ENCODE measurements at places on chromosomes 4 and X.

DNA sequence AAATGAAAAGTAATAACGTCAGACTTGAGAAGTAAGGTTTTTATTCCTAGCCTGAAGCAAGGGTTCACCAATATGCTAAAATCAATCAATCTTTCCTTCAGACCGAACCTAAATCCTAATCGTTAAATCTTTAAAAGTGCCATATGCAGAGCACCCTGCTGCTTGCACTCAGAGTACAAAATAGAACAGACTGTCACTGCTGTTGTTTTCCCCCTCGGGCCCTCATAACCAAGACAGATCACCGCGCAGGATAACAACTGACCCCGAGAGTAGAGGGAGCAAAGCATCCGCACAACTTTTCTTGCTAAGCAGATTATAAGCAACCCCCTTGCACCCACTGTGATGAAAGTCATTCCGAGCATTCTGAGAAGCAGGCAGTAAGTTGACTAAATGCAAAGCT is 550.9 kb upstream of the NDST4 start:
- no peak for DNase-seq

GRCh38 chrX:19245711-19246269 is 97.9 kb upstream of the PDHA1 start:
- DNase-seq = no peak

DNA sequence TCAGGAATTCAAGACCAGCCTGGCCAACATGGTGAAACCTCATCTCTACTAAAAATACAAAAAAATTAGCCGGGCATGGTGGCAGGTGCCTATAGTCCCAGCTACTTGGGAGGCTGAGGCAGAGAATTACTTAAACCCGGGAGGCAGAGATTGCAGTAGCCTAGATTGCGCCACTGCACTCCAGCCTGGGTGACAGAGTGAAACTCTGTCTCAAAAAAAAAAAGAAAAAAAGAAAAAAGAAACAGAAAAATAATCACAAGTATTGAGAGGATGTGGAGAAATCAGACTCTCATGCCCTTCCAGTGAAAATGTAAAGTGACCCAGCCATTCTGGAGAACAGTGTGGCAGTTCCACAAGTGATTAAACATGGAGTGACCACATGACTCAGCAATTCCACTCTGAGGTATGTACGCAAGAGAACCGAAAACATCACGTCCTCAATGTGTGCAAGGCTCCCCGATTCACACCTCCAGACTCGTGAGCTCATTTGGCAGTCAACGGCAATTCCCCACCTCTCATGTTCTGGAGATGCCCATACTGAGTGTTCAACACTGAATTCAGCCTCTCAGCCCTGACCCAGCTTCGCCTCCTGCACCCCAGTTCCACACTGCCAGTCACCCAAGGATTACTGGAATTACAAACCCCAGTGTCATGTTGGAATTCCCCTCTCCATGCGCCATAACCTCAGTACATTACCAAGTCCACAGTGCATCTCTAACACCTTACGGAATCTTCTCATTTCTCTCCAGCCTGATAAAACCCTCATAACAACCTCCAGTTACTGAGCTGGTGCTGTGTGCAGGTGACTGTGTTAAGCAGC is 21.1 kb downstream of the ACOX3 start:
- peak; percentile 76 for DNase-seq

GRCh38 chr4:1042352-1043055 is 31.1 kb downstream of the FGFRL1 start:
- no peak for DNase-seq

GRCh38 chr4:179248821-179249220 is 1806.6 kb upstream of the AGA start:
- DNase-seq = no peak

DNA sequence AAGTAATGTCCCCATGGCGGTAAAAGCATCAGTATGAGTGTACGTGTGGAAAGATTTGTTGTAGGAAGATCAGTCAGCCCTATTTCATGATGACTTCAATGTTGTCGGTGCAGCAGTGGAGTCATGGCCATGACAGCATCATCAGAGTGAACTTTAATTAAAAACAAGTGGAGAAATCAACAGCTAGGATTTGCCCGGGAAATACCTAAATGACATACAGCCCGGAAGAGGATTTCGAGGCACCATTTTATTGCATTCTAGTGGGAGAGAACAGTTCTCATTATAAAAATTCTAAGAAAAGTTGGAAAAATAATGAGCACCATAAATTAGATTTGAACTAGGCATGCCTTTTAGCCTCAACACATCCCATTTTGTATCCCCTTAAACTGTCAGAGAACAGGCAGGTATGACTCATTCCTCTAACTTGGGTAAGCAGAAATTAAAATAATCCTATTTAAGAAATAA is 170.1 kb downstream of the SHROOM3 start:
- DNase-seq = no peak

GRCh38 chrX:117989512-117989911 is 127.1 kb downstream of the KLHL13 start:
- no peak for DNase-seq

GRCh38 chr4:18241727-18242126 is 220.2 kb upstream of the LCORL start:
- no peak for DNase-seq

GRCh38 chr4:139858436-139859205 is 193.0 kb downstream of the MGST2 start:
- peak; percentile 18 for DNase-seq

DNA sequence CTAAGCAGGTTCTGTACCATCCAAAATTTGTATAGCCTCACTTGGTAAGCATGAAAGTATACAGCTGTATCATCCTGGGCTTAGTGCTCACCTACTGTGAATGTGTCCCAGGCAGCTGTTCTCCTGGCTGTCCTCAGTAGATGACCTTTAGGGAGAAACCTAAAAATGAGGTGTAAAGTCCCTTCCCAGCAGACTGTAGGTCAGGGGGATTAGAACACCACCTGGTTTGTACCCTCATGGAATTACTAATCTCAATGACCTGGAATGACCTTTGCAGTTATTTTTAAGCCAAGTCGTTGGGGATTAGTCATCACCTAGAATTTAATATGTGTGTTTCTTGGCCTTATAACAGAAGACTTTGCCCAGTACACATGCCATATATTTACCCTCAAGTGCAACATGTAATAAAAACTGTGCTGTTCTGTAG is 39.1 kb upstream of the MBTPS2 start:
- no peak for DNase-seq

DNA sequence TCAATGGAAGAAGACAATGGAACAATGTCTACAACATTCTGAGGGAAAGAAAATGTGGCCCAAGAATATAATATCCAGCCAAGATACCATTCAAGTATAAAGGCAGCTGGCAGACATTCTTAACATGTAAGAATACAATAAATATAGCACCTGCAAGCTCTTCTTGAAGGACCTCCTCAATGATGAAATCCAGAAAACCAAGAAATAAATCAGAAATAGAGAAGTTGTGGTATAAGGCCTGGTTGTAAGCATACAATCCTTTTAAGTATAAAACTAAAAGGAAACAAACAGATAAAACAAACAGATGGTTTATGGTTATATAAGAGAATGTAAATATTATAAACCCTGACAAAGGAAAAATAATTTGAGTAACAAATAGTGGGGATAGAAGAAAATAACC is 33.4 kb downstream of the SYTL4 start:
- DNase-seq = no peak

DNA sequence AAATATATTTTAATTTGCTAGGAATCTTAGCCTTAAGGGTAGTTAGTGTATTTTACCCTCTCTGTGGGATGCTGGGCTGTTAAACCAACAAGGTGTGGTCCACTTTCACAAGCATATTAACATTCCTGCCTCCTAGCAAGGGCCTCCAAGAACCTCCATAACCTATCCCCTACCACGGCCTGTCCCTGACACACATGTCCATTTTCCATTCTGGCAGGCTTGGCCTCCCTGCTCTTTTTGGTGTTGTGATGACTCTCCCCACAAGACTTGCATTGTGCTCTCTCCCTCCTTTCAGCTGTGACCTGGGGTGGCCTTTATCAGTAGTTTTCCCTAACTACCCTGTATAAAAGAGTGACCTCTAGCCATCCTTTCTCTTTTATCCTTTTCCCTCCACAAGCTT is 120.2 kb downstream of the KLHL8 start:
- DNase-seq = no peak

DNA sequence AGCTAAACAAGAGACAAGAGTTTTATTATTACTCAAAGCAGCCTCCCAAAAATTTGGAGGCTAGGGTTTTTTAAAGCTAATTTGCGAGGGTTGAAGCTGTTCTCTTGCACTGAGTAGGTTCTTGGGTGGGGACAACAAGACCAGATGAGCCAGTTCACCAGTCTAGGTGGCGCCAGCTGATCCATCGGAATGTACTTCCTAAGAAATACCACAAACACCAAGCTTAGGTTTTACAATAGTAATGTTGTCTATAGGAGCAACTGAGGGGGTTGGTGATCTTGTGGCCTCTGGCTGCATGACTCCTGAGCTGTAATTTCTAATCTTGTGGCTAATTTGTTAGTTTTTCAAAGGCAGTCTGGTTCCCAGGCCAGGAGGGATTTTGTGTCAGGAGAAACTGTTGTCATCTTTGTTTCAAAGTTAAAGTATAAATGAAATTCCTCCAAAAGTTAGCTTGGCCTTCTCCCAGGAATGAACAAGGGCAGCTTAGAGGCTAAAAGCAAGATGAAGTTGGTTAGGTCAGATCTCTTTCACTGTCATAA is 130.6 kb downstream of the SLC7A11 start:
- DNase-seq = no peak

GRCh38 chr4:100826067-100826466 is 308.2 kb upstream of the EMCN start:
- DNase-seq = no peak

DNA sequence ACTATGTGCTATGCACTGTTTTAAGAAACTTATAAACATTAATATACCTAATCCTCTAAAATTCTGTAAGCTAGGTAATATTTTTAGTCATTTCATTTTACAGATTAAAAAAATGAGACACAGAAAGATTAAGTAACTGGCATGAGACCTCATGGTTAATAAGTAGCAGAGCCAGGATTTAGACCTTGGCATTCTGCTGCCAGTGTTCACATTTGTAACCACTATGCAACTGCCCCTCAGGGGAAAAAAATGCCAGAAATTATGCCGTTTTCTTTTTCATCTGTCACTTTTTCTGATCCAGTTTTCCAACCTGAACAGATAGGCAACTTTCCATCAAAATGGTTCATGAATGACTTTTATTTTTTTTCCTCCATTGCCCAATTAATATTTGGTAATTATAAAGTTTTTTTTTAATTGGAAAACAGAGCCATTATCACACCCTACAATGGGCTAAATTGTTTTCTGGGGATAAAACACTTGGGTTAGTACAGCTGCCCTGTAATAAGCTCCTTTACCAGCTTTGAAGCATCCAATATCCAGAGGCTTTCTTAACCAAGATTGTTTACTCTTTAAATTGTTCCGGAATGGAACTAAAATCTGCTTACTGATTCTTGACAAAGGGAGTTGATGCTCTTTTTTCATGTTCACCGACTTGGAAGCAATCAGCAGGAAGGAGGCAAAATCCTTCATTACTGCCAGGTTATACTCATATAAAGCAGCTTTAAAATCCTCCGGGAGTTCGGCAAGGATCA is 56.4 kb upstream of the DDX60 start:
- DNase-seq = no peak

- no peak for DNase-seq
These were observed 145.6 kb downstream of the ARX start for GRCh38 chrX:24870143-24870542.

GRCh38 chr4:8860892-8861575 is 10.6 kb downstream of the HMX1 start:
- DNase-seq = no peak

DNA sequence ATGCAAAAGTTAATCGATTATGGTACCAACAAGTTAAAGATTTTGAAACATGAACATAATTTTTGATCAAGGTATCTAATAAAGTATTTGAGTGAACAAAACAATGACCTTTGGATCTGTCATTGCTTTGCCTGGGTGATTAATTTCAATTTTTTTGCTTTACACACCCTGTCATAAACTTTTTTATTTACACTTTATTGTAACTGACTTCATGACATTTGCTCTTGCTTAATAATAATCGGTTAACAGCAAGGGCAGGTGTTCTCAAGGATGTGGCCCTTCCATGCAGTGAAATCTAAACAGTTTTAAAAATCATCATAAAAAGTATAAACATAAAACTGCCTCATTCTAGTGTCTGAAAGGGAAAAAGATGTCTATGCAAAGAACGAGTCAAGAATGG is 24.1 kb downstream of the ATOH1 start:
- no peak for DNase-seq

- no peak for DNase-seq
These were observed 392.3 kb downstream of the CENPC start for GRCh38 chr4:67152976-67153375.

GRCh38 chr4:124631760-124632159 is 80.8 kb downstream of the ANKRD50 start:
- no peak for DNase-seq

DNA sequence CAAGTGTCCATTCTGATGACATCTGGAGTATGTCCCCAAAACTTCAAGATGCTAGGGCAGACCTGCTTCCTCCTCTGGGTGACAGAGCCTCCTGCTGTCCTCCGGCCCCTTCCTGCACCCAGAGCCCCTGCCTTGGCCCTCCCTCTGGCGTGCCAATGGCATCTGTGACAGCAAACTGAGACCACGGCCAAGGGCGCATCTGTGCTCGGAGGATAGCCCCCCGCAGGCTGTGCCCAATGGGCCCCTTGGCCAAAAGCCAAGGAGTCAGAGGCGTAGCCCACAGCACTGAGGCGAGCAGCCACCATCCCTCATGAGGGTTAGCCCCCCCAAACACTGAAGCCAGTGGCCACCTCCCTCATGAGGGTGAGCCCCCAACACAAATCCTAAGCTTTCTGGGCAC is 7.9 kb downstream of the LRPAP1 start:
- DNase-seq = no peak

DNA sequence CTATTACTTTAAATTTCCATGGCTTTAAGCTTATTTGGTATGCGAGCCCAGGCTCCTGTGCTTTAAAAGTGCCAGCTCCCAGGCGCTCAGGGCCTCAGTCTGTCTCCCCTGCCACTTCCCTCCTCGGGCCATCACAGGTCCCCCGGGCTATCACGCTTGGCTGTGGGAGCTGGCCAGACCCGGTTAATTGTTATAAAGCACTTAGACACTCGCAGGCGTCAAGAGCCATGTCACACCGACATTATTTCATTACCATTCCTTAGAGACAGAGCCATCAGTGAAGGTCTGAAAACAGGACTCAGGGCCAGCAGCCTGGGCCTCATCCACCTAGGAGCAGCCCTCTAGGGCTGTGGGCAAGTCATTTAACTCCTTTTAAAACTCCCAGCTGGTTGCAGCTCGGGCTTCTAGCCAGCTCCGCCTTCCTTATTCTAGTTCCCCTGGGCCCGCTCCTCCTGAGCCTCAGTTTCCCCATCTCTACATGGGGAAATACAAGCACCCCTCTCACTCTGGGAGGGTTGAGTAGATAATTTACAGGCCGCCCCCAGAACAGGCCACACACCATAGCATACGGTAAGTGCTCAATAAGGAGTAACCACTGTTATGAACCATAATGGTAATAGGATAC is 99.0 kb downstream of the HMX1 start:
- no peak for DNase-seq

- no peak for DNase-seq
These were observed 14.9 kb upstream of the PDE5A start for GRCh38 chr4:119643306-119644042.

- DNase-seq = no peak
These were observed 105.8 kb upstream of the WDR44 start for GRCh38 chrX:118239913-118240698.
